ENCODE measurements at places on chromosomes 7 and 10. TPM values are rescaled to one million over a fixed set of nuclear protein-coding genes. Genes with fewer than 3 reads are reported as not detected.

DNA sequence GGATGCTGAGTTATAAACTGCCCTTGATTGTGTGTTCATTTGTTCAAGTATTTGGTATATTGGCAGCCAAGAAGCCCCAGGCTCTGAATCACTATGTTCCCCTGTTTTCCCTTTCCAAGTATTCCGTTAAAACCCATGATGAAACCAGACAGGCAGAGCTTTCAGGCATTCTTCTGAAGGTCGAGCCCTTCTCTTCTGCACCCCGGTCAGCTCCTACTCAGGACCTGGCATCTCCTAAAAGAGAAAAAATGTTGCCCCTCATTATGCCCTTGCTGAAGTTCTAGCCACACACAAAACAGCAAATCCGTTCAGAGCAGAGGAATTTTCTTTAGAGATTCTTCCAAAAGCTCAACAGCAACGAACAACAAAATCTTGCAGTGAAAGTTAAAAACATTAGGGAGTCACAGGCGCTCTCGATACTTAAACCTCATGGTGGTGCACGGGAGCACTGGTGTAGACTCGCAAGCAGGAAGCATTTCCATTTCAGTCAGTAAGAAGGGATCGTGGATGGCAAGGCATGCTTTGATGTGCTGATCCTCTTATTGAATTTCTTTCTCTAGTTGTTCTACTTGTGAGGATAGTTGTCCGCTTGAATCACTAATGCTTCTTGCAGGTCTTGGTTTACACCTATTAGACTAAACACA, 264.9 kb downstream of the SKIDA1 start:
- DNase-seq, result no peak

DNA sequence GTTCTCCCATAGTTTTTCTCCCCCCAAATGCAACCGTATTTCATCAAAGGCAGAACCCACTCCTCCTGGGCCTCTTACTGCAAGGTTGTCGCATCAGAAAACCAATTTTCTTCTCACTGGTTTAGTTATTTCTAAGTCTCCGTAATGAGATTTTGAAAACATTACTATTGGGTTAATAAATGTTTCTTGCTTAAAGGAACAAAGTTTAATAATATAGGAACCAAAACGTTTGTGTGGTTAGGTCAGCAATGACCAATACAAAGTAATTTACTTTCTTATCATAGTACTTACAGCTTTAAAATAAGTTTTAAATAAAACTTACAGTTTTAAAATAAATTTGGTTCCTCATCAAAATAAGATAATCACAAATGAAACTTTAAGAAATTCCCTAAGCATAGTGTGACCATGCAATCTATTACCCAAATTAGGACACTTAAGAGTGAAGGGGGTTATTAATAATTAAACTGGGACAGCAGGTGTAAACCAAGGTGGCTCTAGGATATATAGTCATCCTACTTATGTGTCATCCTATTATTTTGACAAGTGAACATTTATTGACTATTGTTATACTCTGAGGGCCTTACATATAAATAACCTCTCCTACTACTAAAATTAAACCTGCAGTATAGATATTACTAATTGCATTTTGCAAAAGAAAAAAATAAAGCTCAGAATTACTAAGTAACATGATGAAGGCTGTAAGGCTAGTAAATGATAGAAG, 415.4 kb upstream of the LRRN3 start:
- no peak for DNase-seq

TCAF2 gene
- total RNA-seq, result 14.4 TPM

- DNase-seq, result no peak
Measured at GRCh38 chr7:22858640-22859561, 36.3 kb upstream of the TOMM7 start.

DNA sequence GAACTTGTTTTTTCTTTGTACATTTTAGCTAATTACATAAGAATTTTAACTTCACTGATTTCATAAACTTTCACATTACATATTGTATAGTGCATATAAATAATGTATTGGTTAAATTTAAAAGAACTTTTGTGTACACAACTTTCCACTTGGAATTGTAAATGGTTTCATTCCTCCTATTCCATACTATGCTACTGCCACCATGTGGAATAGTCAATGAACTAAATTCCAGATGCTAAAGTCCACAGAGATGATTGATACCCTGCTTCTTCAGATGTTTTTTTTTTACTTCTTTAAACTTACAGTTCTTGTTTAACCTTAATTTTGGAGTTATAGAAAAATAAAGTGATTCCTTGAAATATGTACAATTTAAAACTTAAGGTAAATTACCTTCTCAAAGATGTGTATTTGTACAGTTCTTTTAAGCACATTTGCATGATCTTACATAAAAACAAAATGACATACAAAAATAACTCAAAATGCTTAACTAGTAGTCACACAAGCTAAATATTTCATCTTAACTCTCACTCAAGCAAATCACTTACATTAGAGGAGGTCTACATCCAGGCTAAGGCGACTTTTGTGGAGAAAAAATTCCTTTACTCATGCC, 247.6 kb upstream of the HGF start:
- no peak for DNase-seq

DNA sequence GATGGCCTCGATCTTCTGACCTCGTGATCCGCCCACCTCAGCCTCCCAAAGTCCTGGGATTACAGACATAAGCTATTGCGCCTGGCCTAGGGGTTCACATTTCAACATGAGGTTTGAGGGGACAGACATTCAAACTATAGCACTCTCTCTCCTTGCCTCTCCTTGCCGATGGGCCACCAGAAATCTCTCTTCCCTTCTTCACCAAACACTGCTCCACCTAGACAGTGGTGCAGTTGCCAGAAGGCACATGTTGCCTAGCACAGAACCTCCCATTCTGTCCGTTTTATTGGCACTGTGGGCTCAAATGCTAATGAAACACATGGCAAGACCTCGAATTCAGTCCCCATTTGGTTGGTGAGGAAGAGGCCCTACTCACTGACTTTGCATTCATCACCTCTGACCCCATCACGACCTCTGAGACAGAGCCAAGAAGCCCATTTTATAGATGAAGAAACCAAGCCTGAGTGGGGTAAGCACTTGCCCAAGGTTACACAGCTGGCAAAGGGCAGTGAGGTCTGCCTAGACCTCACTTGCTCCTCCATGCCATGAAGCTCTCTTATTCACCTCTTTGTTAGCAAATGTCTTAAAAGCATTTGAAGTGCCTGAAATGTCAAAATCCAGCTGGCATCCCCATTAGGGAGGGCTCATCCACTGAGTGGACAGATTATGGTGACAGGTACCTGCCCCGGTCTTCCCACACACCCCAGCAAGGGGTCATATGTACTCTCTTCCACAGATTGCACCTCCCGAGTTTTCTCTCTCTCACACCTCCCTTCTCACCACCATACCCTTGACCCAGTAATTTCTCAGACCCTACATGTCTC, 34.0 kb downstream of the GPRIN2 start:
- DNase-seq, result no peak

DNA sequence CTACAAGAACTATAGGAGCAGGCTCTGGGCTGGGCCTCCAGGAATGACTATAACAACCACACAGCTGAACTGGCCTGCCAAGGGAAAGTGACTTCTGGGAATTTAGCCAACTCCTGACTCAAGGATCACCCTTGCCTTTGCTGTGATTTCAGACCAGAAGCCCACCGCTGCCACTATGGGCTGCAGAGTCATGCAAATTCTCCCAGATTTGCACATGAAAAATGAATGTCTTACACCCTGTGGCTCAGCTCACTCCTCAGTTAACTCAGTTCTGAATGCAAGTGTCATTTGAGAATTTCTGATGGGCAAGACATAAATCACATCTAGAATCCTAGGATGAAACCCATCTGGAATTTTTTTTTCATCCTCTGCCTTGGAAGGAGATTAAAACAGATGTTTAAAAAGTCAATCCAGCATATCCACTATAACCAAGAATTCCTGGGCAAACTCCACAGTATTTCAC, 186.5 kb upstream of the BET1 start:
- no peak for DNase-seq

GRCh38 chr10:86221442-86222335, 144.9 kb downstream of the GRID1 start:
- no peak for DNase-seq

DNA sequence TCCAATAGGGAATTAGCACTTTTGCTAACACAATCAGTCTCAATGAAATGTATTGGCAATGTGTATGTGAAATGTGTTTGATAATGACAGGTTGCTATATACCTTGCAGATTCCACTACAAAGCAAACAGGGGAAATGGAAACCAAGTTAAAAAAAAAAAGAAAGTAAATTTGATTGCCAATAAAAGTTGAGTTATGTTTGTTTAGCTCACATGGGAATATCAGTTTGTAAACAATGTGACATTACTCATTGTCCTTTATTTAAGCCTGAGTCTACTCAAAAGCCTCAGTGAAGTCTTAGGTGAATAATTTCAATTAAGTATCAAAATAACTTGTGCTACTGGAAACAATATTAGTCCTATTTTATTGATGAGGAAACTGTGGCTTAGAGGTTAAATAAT, 285.2 kb downstream of the CACNA2D1 start:
- DNase-seq, result no peak

IDI2 gene
- not detected for total RNA-seq

DNA sequence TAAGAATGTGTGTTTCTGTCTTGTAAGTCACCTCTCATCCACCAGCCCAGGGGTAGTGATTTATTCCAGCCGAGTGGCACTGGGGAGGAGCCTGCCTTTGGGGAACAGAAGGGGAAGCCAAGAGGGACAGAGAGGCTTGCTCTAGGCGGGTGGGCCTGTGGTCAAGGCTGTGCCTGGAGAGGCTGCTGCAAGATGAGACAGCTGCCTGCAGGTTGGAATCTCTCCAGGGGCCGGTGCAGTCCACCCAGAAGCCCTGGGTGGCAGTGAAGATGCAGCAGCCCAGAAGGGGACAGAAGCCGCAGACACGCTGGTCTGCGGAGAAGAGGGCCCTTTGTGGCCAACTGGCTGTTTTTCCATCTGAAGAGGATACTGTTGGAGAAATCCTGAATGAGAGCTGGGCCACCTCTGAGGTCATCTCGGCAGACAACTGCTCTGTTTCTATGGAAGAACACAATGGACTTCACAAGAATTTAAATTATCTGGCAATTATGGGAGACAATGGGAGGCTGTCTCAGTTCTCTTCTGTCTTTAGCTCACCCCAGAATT, 175.7 kb downstream of the GFRA1 start:
- DNase-seq, result no peak

DNA sequence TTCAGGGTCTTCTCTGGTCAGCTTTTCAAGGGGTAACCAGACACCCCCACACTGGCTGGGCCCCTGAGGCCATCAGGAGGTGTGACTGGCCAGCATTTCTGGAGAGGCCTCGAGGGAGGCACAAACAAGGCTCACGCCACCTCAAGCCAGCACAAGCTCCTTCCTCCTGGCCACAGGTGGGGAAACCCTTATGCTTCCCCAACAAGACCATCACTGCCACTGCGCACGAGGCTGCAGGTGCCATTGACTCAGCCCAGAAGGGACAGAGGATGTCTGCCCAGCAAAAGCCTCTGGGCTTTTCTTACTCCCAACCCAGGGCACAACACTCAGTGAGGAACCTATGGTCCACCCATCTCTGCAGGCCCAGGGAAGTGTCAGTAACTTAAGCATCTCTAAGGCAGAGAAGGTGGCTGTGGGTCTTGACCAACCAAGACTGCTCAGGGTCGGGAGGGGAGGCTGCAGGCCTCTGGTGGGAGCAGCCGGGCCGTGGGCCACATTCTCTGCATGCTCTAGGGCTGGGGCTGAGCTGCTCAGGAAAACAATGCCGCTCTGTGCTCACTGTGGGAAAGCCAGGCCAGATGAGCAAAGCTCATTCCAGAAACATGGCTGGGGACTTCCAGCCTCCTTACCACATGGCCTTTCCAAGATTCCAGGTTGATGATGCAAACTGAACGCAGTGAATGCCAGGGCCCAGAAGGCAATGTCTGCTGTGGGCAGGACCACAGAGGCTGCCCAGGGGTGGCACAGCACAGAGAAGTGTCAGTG, 24.2 kb upstream of the RASSF4 start:
- no peak for DNase-seq

GRCh38 chr7:150388306-150388705, 9.2 kb downstream of the ZNF775 start:
- no peak for DNase-seq

HOXA9 gene
- total RNA-seq, result 0.57 TPM

DNA sequence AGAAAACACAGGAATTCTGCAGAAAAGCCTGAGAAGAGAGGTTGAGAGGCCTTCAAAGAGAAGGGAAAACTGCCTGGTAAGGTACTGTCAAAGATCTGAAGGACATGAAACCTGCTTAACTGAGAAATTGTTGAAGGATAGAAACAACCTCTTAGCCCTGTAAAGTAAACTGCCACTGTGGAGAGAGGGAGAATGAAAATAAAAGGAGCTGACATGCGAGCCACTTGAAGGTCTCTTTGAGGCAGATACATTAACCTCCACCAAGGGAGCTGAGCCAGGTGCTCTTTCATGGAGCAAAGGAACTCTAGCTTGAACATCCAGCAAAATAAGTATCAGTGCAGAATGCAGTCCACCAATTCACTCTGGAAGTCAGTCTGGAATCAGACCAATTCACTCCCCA, 108.8 kb upstream of the FEZF1 start:
- DNase-seq, result no peak

DNA sequence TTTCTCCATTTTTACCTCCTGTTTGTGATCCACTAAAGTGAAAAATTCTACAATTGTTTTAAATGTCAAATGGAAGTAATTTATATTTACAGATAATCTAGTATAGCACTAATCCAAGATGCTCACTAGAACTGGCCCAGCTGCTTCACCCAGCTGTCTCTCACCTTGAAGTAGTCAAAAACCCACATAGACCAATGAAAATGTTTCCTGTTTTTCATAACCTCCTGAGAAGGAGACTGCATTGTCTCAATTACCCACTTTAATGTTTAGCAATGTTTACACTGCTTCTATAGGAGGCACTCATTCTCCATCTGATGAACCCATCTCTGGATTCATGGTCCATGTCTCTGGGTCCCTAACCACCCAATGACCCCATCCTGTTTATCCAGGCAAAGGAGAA, 56.1 kb upstream of the ADO start:
- no peak for DNase-seq
